Esophagus muscularis mucosa (tissue), 4 donors: ENCODE measurements at places on chromosomes 3 and 15. TPM values are rescaled to one million over a fixed set of nuclear protein-coding genes. Genes with fewer than 3 reads are reported as not detected.

DNA sequence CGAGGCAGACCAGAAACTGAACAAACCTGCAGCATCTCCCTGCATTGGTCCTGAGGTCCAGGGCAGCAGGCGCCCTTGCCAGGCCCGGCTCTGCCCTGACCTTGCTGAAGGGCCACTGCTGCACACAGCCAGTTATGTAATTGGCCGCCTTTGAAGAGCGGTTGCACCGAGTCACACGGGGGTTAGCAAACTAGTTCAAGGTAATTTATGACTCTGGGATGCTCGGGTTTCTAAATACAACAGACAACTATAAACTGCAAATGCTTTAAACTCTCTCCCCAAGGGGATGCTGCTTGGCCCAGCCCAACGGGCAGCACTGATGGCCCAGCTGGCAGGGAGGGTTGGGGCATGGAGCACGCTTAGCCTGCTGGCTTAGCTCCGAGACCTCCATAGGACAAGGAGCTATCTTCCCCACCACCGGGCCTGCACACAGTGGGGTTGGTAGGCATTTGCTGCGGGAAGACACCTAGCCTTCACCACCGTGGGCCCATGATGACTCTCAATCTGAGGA, 60.3 kb upstream of the IQSEC1 start:
- DNase-seq: no peak

DNA sequence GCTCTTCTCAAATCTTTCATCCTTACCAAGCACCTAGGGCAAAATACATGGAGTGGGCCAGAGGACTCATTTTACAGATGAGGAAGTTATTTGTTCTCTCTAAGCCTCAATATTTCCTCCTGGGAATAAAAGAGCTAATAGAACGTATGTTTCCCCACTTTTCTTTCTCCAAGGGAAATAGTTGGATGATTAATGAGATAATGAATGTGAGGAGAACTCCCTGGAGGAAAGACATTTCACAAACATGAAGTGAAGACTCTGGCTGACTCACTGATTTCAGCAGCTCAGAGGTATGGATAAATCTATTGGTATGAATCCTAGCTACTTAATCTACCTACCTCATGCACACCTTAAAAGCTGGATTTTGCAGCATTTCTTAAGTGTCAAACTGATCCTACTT, 98.4 kb downstream of the ECT2 start:
- no peak for DNase-seq

Gene ZNF80
- not detected for total RNA-seq

- DNase-seq: no peak
These were observed 42.9 kb upstream of the FRMD4B start for GRCh38 chr3:69428657-69429255.

DNA sequence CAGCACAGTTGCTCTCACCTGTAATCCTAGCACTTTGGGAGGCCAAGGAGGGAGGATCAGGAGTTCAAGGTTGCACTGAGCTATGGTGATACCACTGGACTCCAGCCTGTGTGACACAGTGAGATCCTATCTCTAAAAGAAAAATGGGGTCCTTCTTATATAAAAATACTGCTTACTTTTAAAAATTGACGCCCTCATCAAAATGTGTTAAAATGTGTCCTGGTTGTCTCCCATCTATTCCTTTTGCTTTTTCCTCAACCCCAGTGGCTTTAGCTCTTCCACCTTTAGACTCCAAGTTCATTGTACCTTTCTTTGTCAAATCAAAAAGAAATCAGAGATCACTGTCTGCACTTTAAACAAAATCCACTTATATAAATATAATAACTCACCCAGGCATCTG, 60.3 kb upstream of the GPD1L start:
- DNase-seq: no peak
